Neural progenitor cell (in vitro differentiated cells): ENCODE measurements at places on chromosomes 6 and 20. TPM values are rescaled to one million over a fixed set of nuclear protein-coding genes. Genes with fewer than 3 reads are reported as not detected.

The IYD gene
- not detected in 2 replicates for total RNA-seq

GRCh38 chr6:2632368-2632767 is 118.4 kb downstream of the MYLK4 start:
- no peak overlapping the region for H3K4me3 ChIP-seq
- no peak for DNase-seq
- no peaks in the 10 kb centered on the region for H3K4me1 ChIP-seq
- no peak overlapping the region for H3K27ac ChIP-seq
- H3K27me3 ChIP-seq, result peaks cover 19% of the 10 kb centered on the region
- no peaks in the 10 kb centered on the region for H3K36me3 ChIP-seq

- no peaks in the 10 kb centered on the region for H3K27me3 ChIP-seq
- H3K4me1 ChIP-seq, result no peaks in the 10 kb centered on the region
- DNase-seq, result no peak
- H3K27ac ChIP-seq, result no peak overlapping the region
- H3K4me3 ChIP-seq, result no peak overlapping the region
These were observed 269.3 kb downstream of the NRN1 start for GRCh38 chr6:5737460-5737859.

The FAM162B gene
- 0.28 TPM in 1 of 2 replicates, not detected in the other for total RNA-seq

The MYL9 gene
- 12.4 and 22.9 TPM in 2 replicates for total RNA-seq

DNA sequence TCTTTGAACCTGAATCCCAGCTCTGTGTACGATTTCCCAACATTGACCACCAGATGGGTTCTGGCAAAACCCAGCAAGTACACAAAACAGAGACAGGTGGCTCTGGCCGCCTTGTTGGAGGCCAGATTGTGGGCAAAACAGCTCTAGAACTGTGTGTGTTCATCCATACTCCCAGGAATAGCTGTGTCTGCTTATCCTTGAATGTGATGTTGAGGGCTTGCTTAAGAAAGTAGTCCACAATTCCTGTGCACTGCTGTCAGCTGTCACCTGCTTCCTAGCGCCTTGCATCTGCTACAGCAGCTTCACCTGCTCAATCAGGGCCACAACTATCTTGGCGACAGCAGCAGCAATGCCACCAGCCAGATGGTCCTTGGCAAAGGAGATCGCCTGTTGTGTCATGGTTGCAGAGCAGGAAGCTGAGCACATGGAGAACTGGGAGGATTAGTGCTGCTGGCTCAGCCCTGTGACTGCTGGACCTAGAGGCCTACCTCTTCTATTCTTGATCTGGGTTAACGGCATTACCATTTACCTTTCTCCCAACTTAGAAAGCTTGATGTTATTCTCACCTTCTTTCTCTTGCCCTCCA is 3.7 kb upstream of the SMAP1 start:
- DNase-seq, result no peak
- peaks cover 3% of the 10 kb centered on the region for H3K4me1 ChIP-seq
- H3K27ac ChIP-seq, result no peak overlapping the region

DNA sequence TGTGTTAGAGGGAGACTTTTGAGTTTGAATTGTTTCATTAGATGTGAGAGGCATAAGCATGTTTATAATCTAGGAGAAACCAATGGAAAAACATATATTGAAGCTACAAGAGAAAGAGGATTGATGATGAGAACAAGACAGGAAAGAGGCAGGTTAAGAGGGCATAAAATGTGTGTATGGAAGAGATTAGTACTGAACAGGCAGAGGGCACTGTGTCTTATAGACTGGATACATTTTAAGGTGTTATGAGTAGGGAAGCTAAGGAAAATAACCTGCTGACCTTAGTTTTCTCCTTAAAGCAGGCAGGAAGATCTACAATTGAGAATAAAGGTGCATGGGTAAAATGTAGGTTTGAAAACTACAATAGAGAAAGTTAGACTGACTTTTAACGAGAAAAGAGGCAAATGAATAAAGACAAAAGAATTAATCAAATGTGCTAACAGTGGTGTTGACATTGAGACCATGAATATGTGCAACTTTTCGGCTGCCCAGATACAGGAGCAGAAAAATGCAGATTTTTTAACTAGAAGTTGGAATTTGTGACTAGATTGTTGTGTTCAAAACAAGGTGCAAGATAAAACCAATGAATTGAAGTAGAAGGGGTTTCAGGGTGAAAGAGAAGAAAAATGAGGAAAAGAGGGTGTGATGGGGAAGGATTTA is 846.3 kb downstream of the HACE1 start:
- H3K27me3 ChIP-seq, result no peaks in the 10 kb centered on the region
- DNase-seq, result no peak
- H3K36me3 ChIP-seq, result no peaks in the 10 kb centered on the region
- H3K4me3 ChIP-seq, result no peak overlapping the region

The STMND1 gene
- total RNA-seq, result not detected in 2 replicates
